ENCODE measurements at places on chromosomes 2 and 18.

GRCh38 chr2:239178484-239178883 lies 222.3 kb downstream of the HDAC4 start:
- DNase-seq: no peak

DNA sequence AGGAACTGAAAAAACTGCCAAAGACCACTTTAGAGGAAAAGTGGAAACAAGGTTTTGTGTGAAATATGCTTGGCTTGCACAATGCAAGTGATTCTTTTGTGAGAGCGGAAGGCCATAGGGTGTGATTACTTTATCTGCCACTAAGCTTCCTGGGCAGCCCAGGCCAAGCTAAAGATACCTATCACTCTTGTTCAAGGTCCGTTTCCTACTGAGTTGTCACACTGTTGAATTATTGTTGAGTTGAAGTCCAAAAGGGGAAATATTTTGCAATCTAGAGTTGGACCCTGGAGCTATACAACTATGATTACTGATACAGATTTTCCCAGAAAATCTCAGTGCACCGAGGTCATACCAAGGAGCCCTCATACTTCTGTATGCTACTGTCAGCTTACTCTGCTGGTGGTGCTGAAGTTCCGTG lies 72.7 kb upstream of the CTAGE1 start:
- no peak for DNase-seq

GRCh38 chr2:126356631-126357030 lies 299.3 kb upstream of the GYPC start:
- no peak for DNase-seq

DNA sequence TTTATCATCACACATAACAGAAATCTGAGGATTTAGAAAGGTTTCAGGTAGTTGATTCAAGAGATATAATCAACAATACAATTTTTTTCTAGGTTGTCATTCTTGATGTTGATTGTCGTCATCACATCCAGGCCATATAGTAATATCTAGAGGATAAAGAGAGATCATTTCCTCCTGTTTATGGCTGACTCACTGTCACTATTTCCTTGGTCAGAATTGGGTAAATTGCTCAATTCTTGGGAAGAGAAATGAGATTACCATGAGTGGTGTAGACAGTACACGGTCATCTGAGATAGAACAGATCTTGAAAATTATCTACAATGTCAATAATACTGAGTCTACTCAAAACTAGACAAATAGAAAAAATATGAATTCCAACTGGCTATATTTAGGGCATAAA lies 78.8 kb downstream of the ZNF804A start:
- no peak for DNase-seq

- DNase-seq: no peak
Measured at GRCh38 chr2:112588611-112589045, 4.2 kb downstream of the CHCHD5 start.

- peak; percentile 48 for DNase-seq
Measured at GRCh38 chr2:98656800-98657199, 48.4 kb downstream of the UNC50 start.

- DNase-seq: no peak
Measured at GRCh38 chr18:13257361-13257980, 38.9 kb downstream of the LDLRAD4 start.

DNA sequence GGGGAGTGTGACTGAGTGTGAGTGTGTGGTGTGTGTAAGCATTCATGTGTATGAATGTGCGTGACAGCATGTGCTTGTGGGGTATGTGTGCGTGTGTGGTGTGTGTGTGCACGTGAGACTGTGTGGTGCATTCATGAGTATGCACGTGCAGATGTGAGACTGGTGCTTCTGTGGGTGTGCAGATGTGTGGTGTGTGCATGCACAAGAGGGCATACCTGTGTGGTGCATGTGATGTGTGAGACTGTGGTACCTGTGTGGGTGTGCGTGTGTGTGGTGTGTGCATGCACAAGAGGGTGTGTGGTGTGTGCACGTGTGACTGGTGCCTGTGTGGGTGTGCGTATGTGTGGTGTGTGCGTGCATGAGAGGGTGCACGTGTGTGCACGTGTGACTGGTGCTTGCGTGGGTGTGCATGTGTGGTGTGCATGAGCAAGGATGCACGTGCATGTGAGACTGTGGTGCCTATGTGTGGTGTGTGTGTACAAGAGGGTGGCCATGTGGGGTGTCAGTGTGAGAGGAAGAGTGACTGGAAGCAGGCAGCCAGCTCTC lies 213.3 kb downstream of the TWIST2 start:
- no peak for DNase-seq

GRCh38 chr2:174076040-174076439 lies 110.9 kb upstream of the SP3 start:
- no peak for DNase-seq

GRCh38 chr2:54947136-54947535 lies 103.1 kb downstream of the RTN4 start:
- DNase-seq: no peak

GRCh38 chr2:28354920-28355520 lies 37.6 kb upstream of the FOSL2 start:
- DNase-seq: no peak

GRCh38 chr2:19846030-19846429 lies 55.8 kb downstream of the TTC32 start:
- DNase-seq: no peak
